ENCODE measurements at places on chromosomes 11 and 22.

- DNase-seq = peak; percentile 72
These were observed at the start of gene CD6 for GRCh38 chr11:60971520-60971919. Gene CD6 (plus strand): TSS chr11:60971680. CDS start chr11:60971866, 186 bp downstream.

DNA sequence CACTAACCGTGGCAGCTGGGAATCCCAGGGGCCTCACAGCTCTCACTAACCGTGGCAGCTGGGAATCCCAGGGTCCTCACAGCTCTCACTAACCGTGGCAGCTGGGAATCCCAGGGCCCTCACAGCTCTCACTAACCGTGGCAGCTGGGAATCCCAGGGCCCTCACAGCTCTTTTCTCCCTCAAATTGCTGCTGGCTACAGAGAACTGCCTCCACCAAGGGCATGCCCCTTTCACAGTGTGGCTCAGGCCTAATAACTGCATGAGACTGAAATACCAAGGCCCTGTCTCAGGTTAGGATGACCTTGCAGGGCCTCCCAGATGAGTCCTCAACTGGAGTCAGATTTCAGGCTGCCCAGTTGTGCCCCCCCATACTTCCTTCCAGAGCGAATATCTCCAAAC is 35.1 kb upstream of the GGTLC2 start:
- no peak for DNase-seq

GRCh38 chr22:50507421-50507990 is at the start of gene LMF2:
Gene LMF2 (minus strand): TSS chr22:50507702. CDS start chr22:50507675, 27 bp downstream.
- DNase-seq = peak; percentile 94

DNA sequence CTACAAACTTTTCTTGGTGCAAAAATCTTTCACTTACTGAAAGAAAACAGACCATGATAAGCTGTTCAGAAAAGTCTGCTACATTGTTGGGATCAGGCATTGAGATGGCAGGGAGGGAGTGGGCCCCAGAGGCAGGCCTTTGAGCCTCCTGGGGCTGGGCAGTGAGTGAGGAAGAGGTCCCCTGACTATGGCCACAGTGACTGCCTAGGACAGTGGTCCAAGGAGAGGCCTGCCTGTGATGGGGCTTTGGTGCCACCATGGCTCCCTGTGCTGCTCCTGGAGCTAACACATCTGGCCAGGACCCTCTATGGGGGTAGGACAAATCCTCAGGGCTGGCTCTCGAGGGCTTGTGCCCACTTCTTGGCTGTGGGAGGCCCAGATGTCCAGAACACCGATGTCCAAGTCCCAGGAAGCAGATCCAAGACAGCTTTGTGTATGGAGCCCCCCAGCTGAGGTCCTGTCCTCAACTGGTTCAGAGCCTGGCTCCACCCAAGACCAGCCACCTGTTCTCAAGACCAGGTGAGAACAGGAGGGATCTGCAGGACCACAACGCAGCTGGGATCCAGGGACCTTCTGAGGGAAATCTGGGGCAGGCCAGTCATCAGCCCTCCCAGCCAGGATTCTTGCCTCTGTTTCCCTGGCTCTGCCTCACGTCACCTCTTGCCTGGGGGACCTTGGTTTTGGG is 36.9 kb downstream of the PPM1F start:
- DNase-seq = no peak

GRCh38 chr22:18088825-18089568 is 11.2 kb downstream of the PEX26 start:
- DNase-seq = no peak

DNA sequence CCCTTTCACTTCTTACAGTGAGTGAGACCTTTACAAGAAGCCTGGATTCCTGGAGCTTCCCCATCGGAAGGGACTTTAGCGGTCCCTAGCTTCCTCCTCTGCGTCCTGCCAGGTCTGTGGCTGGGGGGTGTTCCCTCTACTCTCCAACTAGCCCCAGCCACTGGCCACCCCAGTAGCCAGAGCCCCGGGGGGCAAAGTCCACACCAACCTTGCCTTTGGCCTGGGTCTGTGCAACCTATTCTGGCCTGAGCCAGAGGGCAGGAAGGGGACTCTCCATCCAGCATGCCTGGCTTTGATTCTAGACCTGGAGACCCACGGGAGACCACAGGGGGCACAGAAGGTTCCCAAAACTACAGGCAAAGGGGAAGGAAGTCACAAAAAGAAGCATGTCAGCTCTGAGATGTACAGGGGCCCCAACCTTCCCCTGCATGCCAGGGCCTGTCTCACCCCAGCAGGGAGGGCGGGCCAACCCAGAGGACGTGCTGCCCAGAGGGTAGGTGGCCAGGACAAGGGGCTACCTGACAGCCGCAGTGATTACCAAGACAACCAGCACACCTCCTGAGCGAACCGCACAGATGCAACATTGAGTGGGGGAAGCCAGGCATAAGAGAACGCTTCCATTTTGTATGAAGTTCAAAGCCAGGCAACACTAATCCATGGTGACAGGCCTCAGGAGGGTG is 52.4 kb downstream of the DSCAML1 start:
- DNase-seq = no peak

- no peak for DNase-seq
These were observed 518.6 kb downstream of the MIAT start for GRCh38 chr22:27175974-27176373.

GRCh38 chr11:117833401-117833891 is 8.9 kb upstream of the FXYD2 start:
- no peak for DNase-seq

GRCh38 chr22:17359501-17359900 is 9.8 kb upstream of the CECR2 start:
- DNase-seq = no peak

DNA sequence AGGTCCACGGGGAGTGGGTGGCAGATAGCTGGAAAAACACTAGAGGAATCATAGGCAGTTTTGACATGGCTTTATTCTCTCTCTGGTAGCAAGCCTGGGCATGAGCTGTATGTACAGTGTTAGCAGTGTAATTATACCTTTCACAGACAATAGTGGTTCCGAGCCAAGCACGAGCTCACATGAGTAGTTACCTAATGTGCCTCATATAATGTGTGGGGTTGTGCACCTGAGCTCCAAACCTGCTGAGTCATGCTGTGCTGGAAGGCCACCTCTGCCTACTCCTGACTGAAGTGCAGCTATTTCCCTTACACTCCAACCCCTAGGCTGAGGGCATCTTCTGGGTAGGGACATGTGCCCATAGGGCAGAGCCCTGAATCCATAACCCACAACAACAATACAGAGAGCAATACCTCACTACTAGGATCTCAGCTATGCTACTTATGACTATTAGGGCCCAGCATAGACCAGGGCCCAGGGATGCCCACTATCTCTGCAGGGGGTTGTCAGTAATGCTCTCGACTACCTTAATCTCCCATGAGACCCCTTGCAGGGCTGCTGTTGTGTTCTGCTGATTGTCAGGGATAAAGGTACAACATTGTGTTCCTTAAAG is 432.1 kb downstream of the DYNC2H1 start:
- no peak for DNase-seq

DNA sequence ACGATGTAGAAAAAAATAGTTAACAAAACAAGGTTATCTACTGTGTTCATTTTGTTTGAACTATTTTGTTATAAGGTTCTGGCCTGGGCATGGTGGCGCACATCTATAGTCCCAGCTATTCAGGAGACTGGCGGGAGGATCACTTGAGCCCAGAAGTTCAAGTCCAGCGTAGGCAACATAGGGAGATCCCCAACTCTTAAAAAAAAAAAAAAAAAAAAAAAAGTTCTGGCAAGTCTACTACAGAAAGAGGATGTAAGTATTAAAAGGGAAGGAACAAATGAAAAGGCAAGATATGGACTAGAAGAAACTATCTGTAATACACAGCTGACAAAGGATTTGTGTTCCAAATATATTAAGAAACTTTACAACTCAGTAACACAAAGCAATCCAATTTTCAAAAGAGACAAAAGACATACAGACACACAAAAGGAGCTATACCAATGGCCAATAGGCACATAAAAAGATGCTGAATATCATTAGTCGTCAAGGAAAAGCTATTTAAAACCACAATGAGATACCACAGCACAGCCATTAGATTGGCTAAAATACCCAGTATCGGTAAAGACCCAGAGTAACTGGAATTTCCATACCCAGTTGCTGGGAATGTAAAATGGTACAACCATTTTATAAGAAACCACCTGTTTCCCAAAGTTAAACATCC is 27.4 kb downstream of the RRAS2 start:
- DNase-seq = no peak

GRCh38 chr11:11076276-11076675 is 218.4 kb upstream of the ZBED5 start:
- DNase-seq = no peak

- peak; percentile 22 for DNase-seq
These were observed 110.4 kb downstream of the RRAS2 start for GRCh38 chr11:14248580-14248981.

DNA sequence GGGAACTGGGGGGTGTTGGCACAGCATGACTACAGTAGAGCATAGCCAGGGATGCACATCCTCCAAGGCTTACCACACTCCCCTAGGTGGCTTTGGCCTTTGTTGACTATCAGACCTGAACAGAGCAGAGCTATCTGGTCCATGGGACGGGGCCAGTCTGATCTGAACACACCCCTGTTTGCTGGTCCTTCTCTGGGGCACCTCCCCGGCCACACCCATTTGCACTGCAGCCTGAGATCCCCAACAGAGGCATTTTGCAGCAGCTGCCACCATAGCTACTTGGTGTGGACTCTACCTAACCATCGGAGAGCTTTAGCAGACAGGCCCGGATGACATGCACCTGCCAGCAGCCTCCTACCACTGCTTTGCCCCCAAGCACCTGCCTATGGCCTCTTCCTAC is 75.8 kb upstream of the NOX4 start:
- no peak for DNase-seq

GRCh38 chr11:101914738-101915426 is at the start of gene CEP126:
Gene CEP126 (plus strand): TSS chr11:101915010. CDS start chr11:101915285, 275 bp downstream.
- peak; percentile 94 for DNase-seq
